ENCODE measurements at places on chromosomes 13 and 19.

DNA sequence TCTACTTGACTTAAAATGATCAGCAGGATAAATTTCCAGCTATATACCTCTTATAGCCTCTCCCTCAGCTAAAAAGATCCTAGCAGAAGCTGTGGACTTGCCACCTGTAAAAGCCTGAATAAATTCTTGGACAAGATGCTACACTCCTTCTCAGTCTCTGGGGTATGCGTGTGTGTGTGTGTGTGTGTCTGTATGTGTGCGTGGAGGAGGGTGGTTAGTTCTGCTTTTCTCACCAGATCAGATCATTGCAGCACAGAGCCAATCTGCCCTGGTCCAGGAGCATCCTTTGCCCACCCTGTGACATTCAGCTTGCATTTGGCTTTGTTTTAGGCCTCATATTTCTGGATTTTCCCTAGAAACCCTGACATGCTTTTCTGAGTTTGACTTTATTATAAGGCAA is 438.3 kb downstream of the RFC3 start:
- DNase-seq = no peak

GRCh38 chr19:1154731-1155351 is 19.2 kb downstream of the SBNO2 start:
- no peak for DNase-seq

- DNase-seq = no peak
These were observed 883 bp downstream of the NPHS1 start for GRCh38 chr19:35851213-35852028.

DNA sequence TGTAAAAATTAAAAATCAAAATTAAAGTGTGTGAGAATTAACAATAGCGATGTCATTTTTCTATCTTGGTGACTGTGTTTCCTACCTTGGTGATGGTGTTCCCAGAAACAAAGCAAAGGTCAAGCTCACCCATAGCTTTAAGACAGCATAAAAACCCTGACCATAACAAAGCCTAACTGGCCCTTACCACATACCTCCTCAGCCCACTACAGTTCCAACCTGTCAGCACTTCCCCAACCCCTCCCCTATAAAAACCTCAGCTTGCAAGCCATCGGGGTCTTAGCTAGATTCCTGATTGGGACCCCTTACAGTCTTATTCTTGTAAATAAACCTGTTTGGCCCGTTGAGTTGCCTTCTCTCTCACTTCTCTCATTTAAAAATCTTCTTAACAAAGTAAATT is 484.4 kb upstream of the PCDH20 start:
- no peak for DNase-seq

Data from NCI-H774 (cell line).